Left forelimb (tissue), 1 donor: ENCODE measurements at places on chromosomes 6 and 20.

DNA sequence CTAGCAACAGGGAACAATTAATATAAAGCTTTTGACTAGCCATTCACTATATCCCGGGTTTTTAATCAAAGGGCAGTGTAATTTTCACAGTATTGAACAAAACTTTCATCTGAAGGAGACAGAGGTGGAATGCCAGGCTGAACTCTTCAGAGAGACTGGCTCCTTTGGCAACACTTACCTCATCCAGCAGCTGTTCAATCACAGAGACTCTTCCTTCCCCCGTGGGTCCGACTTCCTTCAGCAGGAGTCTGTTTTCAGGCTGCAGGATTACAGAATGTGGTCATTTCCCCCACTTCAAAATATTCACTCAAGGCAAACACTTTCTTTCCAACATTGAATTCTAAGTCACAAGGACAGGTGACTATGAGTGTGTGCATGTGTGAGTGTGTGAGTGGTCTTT lies 76.6 kb downstream of the DZANK1 start:
- DNase-seq: no peak

DNA sequence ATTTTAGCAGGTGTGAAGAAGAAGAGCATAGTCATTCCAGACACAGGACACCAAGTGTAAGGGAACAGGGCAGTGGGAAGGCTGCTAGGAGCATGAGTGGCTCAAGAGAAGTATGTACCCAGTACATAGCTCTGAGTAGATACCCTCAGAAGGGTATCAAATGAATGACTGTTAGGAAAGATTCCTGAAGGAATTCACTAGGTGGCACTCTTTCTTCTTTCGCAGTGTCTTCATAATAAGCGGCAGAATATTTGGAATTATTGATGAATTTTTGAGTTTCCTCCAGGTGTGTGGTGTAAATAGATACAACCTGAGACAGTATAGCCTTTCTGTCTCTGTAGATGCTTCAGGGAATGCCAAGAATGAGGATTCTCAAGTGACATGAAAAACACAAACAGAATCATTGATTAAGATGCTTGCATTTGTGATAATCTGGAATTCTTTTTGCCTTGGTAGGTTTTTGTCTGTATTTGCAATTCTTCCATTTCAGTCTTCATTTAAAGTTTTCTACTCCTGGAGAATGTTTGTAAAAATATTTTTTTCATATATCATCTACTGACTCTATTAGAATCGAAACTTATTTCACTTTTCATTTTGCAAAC lies 264.3 kb upstream of the RIMS1 start:
- no peak for DNase-seq

GRCh38 chr6:108432792-108433191 lies 127.9 kb upstream of the FOXO3 start:
- DNase-seq: no peak

DNA sequence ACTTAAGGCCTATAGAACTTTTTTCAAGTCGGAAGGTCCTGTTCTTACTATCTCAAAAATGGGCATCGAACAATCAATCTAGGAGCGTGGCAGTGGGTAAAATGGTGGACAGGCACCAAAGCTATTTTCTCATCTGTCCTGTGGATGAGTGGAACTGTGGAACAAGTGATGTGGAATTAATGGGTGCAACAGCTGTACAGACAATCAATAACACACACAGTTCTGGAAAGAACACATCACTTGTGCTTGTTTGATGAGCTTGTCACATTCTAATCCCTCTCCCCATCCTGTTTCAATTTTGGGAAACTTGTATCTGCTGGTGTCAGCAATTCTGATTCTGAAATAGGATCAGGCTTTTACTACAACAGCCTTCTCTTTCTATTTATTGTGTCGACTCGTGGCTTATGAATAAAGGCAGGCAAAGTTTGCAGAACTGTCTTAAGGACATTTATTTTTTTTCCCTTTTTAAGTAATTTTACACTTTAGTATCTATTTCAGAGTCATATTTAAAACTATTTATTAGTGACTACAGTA lies 11.5 kb downstream of the RBM24 start:
- DNase-seq: no peak

DNA sequence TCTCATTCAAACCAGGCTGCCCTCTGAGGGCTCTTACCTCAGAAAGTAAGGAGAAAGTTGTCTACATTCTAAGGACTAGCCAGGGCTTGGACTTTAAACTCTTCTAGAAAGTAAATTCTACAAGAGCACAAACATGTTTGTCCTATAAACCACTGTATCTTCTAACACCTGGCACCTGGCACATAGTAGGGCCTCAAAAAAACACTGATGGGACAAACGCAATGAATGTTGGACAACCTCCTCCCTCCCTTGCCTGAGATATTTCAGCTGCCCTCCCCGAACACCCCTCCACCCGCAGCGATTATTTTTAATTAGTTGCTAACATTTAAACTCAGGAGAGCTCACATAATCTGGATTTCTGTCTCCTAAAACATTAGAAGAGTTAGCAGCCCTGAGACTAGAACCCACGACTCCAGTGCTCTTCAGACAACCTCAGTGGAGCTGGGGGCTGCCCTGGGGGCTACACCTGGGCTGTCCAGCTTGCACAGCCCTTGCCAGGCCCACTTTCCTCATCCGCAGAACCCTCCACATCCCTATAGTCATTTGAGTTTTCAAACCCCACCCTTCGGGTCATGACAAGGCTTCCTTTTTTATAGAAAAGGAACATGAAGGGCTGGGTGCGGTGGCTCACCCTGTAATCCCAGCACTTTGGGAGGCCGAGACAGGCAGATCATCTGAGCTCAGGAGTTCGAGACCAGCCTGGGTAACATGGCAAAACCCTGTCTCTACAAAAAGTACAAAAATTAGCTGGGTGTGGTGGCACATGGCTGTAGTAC lies 4.9 kb downstream of the HCK start:
- DNase-seq: no peak

- DNase-seq: no peak
Observed at GRCh38 chr6:121607721-121608120, 172.3 kb downstream of the GJA1 start.

GRCh38 chr20:54566031-54566688 lies 90.8 kb downstream of the DOK5 start:
- DNase-seq: no peak

DNA sequence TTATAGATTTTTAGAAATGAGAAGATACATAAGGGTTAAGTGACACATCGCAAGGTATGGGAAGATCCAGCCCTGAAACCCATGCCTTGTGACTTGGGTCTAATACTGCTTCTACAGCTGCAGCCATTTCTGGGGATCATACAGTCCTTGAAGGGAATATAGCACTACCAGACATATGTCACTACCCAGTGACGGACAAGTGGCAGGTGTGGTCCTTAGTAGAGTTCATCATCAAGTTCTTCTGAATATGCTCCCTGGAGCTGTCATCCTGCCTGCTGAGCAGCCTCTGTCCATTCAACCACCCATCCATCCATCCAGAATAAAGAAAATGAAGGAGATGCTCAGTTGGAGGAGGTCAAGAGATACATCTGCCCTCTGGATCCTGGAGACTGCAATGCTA lies 118.6 kb upstream of the ASF1A start:
- DNase-seq: no peak

DNA sequence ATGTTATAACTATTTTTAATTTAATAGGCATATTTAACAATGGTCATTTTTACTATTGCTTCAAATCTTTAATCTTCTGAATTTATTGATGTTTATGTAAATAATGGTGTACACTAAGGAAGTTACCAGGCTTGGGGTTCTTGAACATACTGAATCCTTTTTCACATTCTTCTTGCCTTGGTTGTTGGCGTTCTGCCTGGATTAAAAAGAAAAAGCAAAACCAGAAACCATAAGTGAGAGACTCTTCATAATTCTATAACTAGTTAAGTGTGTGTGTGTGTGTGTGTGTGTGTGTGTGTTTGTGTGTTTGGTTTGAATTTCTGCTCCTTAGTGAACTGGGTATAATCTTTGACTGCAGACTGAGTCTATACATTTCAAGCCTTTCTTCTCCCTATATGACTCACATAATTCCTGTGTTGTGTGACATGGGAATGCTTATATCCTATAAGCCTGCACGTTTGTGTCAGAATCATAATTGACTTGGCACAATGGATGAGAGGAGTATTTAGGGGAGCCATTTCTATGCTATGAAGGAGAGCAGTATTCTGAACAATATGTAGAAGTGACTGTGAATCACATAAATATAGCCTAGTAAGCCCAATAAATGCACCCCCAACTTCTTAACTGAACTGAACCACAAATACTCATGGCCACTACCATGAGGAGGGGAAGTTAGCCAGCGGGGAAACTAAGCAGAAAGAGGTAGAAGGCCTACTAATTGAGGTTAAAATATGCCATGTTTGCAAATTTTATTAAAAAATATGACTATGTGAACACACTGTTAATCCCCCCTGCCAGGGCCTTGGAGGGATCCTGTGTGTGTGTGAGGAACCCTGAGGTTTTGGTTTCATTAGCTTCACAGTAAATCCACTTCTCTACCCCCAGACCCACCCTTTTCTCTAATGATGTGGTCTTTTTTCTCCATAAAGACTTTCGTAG lies 425.5 kb downstream of the BCKDHB start:
- no peak for DNase-seq

DNA sequence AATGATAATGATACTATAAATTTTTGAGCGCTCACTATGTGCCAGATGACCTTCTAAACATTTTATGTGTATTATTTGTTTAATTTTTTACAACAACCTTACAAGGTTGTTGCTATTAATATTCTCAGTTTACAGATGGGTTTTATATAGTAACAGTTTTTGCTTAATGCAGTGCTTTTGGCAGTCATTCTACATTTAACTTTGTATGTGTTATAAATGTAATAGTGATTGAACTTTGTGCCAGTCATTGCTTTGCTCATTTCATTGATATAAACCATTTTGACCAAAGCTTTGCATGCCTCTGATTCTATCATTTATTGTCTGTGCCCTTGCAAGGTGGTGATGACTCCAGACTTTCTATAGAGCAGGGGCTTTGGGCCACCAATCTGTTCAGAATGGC lies 206.3 kb upstream of the LAMP5 start:
- DNase-seq: no peak

GRCh38 chr20:4100679-4101078 lies 85.3 kb upstream of the RNF24 start:
- no peak for DNase-seq

DNA sequence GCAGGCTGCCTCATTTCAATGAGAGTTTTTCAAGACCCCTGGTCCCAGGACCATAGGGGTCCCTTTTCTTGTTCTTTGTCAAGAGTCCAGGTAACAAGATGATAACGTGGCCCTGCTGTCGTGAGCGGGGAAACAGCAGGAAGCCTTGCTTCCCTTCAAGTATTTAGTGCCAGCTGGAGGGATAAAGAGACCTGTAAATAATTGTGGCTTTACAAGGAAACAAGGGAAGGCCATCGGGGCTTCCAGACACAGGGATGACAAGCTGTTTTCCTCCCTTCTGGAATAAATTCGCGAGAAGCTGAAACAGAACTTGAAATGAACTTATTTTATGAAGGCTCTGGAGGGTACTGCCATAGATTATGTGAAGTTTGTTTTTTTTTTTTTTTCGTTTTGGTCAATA lies 163.2 kb downstream of the SYNDIG1 start:
- no peak for DNase-seq

DNA sequence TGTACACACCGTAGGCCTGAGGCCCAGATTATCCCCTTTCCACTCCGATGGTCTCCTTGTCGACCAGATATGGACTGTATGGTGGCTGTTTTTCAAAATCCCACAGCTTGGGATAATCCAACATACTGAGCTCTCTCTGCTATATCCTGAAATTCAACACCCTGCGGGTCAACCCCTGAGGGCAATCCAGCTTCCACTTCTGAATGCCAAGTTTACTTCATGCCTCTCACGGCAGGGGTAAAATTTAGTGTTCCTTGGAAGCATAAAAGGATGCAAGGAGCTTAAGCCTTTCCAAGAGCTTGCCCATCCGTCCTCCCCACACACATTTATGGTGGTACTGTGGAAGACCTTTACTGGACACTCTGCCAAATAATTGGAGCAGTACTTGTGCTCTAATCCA lies 90.7 kb downstream of the PLG start:
- DNase-seq: no peak

DNA sequence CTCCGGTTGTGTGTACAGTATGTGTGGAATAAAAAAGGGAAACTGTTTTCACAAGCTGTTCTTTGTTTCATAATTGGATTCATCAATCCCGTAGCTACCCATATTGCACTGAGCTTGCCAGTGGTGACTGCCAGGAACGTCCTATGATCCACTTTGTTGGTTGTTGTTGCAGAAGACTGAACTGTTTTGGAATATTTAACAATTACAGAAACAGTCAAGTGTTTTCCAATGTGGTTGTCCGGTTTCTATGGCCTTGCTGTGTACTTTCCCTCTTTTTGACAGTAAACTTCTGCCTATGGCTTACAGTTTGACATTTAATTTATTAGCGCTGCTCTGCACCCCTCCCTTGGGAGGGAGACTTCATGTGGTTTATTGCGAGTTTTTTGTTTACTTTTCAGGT lies 141.2 kb downstream of the DTNBP1 start:
- no peak for DNase-seq

DNA sequence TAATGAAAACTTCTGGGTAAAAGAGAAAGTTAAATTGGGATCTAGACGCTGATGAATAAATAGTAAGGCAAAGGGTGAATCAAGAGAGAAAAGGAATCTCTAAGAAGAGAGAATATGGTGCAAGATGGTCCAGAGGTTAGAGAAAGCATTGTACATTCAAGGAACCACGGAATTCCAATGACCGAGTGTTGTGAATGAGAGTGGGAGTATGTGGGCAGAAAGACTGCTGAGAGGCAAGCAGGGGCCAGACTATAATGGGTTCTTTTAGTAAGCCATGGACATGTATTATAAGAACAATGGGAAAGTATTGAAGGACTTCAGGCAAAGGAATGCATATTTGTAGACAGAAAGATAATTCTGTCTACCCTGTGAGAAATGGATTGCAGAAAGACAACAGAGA lies 45.2 kb downstream of the SPTLC3 start:
- no peak for DNase-seq

- DNase-seq: no peak
Observed at GRCh38 chr6:81744131-81744530, 8.3 kb downstream of the TENT5A start.

GRCh38 chr6:20924911-20925543 lies 390.8 kb downstream of the CDKAL1 start:
- DNase-seq: no peak

DNA sequence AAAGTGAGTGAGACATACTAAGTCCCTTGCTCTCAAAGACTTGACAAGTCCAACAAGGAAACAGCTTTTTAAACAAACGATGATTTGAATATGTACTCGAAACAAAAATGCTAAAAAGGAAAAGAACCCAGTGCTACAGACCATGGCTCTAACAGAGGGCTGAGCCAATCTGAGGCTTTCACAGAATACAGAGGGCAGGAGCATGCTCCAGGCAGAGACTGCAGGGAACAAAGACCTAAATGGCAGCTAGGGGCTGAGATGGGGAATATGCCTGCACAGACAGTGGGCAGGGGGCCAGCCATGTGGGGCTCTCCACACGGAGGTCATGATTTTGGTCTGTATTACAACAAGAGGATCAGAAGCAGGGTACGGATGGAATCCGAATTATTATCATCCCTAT lies 31.1 kb upstream of the C6orf118 start:
- DNase-seq: no peak

- no peak for DNase-seq
Observed at GRCh38 chr20:51811514-51812128, 9.3 kb upstream of the SALL4 start.
